Mesothelial cell of epicardium (in vitro differentiated cells): ENCODE measurements at places on chromosomes 2 and 18.

DNA sequence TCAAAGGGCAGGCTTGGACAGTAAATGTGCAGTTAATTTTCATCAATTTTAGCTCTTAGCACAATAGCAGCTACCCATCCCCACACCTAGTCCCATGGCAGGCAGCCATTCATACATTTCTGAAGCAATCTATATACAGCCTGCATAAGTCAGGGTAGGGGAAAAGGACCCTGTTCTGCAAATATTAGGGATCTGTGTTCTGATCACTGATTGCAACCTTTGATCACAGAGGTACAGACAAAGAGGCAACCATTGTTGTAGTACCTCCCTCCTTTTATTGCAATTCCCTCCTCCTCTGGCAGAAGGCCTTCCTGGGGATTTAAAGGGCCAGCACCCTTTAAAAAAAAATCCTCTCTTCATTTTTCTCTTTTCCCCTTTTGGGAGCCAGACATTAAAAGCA is 58.3 kb downstream of the KANSL1L start:
- DNase-seq = no peak

GRCh38 chr2:100043081-100043890 is 99.1 kb downstream of the AFF3 start:
- DNase-seq = no peak

DNA sequence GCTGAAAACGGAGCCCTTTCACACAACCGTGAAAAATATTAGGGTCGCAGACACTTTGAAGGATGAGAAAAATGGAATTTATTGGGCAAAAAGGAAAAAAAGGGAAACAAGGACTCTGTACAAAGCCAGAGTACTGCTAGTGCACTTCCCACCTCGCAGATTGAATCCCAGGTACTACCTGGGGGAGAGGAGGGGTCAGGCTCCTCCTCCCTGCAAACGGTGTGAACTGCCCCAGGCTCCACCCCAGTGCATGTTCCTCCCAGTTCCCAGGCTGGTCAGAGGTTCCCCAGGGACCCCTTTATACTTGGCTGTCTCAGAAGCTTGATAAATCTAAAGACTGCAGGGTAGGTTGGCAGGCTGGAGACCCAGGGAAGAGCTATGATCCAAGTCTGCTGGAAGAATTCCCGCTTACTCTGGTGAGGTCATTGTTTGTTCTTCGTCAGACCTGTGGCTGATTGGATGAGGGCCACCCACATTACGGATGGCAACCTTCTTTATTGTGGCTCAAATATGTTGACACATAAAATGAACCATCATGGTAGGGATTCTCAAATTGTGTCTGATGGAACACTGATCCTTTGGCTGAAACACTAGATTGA is 290.4 kb upstream of the POU3F3 start:
- DNase-seq = no peak

DNA sequence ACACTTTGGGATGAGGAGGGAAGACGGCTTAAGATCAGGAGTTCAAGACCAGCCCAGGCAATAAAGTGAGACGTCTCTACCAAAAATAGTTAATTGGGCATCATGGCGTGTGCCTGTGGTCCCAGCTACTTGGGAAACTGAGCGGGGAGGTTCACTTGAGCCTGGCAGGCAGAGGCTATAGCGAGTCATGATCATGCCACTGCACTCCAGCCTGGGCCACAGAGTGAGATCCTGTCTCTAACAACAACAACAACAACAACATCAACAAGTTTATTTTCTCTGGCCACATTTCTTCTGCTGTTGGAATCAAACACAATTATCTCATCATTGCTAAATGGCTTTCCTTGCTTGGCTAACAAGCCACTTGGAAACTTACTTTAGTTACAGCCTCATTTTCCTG is 13.4 kb downstream of the NIFK start:
- DNase-seq = no peak

GRCh38 chr2:118255771-118256372 is 167.6 kb downstream of the INSIG2 start:
- DNase-seq = no peak

- DNase-seq = no peak
These were observed 7.1 kb downstream of the UNC50 start for GRCh38 chr2:98615481-98615880.

DNA sequence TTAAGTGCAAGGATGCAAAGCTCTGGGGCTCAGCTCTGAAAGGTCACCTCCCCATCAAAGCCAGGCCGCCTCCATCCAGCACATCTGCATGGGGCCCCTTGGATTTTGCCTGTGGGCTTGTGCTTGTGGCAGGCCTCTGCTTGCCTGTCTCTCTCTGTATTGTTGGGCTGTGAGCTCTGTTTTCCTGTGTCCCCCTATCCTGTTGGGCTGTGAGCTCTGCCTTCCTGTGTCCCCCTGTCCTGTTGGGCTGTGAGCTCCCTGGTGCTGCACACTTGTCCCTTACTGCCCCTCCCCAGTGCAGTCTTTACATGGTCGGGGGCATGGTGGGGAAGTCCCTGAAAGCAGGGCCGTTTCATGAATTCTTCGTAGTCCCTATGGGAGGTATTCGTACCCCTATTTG is 49.2 kb upstream of the PDIA6 start:
- DNase-seq = no peak

GRCh38 chr2:196195302-196195701 is 23.9 kb upstream of the STK17B start:
- DNase-seq = no peak

GRCh38 chr2:71948781-71949536 is 198.7 kb downstream of the CYP26B1 start:
- no peak for DNase-seq

DNA sequence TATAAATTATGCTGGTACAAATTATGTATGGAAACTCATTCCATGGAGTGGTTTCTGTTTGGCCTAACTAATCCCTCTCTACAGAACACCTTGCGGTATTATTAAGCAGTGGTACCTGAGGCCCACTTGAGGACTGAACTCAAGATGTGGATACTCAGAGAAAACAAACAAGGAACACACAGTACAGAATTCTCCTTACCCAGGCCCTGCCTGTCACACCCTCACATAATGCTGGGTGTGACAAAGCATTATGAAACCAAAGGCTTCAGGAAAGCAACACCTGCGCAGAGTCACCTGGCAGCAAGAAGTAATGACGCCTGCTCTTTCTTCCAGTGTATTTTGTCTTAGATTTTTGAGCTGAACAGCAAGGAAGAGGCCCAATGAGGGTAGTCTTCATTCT is 264.7 kb downstream of the PAX3 start:
- no peak for DNase-seq

DNA sequence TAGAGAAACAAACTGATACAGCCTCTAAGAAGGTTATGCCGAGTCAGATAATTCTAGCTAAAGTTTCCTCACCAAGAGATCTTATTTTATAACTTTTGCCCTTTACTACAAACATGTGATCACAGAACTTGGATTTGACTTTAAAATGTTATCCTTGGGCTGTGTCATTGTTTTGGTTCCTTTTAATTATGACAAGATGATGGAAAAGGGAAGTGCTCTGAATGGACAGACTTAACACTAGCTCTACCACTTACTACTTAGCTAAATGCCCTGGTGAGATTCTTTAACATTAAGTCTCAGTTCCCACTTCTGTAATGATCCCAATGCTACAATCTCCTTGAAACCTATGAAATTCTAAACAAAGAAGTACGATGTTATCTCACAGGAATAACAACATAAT is 69.9 kb downstream of the RTTN start:
- no peak for DNase-seq

DNA sequence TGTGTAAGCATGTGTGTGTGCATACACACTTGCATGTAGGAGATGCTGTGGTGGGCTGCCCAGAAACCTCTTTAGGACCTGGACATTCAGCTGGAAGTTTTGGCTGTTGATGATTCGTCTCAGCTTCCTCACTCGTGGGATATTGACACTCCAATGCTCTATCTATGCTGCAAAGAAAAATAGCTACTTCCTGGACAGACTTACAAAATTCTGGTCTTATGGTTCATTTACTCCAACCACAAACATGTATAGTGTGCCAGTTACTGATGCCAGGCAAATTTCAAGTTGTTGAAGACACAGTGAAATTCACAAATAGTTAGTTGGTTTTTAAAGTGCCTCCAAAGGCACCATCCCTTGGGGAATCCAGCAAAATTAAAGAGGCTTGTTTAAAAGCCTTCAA is 882.6 kb downstream of the CPS1 start:
- DNase-seq = no peak

DNA sequence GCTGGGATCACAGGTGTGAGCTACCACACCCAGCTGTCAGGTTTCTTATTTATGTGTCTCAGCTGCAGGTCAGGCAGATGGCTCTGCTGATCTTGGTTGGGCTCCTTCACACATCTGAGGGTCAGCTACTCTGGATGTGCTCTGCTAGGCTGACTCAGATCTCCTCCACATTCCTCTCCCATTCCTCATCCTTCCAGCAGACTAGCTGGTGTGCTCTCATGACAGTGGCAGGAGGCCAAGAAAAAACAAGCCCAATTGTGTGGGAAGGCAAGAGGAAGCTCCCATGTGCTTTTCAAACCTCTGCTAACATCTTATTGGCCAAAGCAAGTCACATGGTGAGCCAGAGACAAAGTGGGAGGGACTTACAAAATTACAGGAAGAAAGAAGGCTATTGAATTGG is 11.7 kb upstream of the MSH6 start:
- DNase-seq = no peak

GRCh38 chr2:119473621-119474370 is 42.1 kb downstream of the TMEM37 start:
- DNase-seq = no peak

DNA sequence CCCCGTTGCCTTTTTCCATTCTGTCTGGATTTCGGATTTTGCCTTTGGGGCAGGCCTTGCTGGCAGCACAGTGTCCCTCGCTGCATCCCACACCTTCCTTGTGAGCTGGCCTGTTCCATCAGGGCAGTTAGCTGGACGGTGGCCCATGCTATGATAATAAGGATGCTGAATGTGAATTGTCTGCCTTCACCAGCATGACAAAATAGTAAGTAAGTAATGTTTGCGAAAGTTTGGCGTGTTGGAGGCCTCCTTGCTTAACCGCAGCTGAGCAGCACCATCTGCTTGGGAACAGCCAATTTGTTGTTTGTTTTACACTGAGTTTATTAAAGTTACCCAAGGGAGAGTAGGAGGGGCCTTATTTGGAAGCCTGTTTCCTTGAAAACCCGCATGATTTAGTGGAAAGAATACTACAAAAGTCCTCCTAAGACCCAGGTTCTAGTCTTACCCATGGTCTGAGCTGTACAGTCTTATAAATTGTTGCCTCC is 469.7 kb upstream of the FANCL start:
- DNase-seq = no peak

- no peak for DNase-seq
These were observed 9.4 kb downstream of the INPP4A start for GRCh38 chr2:98454073-98454472.

DNA sequence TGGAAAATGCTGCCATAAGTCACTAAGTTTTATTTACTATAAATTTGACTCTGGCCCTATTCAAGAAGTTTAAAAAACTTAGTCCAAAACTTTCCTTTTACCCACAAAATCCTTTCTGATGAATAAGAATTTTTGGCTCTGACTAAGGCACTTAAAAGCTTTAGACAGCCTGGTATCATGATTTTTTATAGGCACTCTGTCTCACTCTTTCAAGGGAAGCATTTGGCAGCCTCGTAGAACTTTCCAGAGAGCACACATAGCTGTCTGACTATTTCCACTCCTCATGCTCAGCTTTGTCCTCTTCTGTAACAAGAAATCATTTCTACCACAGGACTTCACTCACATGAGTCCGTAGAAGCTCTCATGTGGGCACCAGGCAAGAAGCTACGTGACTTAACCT is 32.3 kb upstream of the XDH start:
- DNase-seq = no peak

DNA sequence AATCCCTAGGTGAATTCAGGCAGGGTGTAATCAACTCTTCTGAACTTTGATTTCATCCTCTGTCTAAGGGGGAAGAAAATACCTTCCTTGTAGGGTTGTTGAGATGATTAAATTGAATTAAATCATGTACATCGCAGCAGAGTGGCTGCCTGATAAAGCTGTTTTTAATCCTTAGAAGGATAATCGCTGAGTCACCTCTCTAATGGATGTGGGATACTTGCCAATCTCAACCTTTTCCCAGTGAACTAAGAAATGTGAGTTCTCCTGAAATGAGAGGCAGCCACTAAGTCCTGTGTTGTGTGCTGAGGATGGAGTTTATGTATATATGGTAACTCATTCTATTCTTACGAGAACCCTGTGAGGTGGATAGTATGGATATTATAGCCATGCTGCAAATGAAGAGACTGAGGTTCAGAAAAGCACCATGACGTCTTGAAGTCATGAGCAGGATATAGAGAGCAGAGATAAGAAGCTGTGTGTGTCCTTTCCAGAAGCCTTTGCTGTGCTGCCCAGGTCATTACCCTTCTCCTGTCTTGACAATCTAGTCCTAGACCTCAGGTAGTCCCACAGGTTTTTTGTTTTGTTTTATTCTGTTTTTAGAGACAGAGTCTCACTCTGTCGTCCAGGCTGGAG is 93.3 kb downstream of the HNRNPLL start:
- no peak for DNase-seq

DNA sequence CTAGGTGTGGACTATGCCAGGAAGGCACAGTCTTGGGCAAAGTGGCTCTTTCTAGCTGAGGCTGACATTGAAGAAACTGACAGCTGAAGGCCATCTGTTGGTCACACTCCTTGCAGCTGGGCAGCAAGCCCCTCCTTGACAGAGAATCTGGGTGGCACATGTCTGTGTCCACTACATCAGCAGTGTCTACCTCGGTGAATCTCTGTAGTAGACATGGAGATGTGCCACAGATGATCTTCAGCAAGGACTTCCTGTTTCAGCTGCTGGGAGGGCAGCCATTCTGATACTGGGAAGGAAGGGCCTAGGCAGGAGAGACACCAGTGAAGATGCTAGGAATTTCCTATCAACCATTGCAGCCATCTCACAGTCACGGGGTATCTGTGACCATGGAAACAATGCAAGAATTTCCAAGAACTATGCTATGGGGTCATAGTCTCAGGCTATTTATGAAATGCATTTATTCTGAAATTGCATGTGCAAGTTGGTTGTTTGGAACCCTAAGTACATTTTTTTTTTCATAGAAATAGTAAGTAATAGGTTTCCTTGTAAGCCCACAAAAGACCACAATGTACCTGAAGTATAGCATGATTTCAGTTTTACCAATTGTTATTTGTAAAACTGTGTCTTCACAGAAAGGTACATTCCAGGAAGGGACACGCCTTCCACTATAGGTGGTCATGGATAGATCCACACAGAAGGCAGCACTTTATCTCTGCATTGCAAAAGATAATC is 63.8 kb upstream of the DARS1 start:
- no peak for DNase-seq

- DNase-seq = no peak
These were observed 23.2 kb downstream of the PRKD3 start for GRCh38 chr2:37301408-37301807.

GRCh38 chr18:79386547-79386946 is 9.2 kb upstream of the NFATC1 start:
- no peak for DNase-seq

DNA sequence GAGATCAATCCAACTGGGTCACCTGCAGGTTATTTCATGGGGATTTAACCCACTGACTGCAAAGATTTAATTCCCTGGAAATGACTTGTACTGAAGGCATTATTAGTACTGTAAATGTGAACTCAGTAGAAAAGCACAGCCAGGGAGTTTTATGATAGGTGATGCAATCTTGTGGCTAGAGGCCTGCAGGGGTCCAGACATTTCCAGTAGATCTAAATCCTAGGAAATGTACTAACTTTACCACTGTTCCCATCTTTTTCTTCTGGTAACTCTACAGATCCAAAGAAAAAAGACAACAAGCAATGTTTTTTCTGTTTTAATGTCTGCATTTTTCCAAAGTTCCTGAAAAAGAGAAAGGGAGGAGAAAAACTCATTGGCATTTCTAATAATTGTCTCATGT is 500.1 kb downstream of the ARHGAP15 start:
- DNase-seq = no peak

- no peak for DNase-seq
These were observed 1.2 kb downstream of the TFPI start for GRCh38 chr2:187552828-187553681.

- DNase-seq = no peak
These were observed 1.4 kb downstream of the RPRD1A start for GRCh38 chr18:36066001-36066400.
